ENCODE measurements at places on chromosomes 6 and 20.

DNA sequence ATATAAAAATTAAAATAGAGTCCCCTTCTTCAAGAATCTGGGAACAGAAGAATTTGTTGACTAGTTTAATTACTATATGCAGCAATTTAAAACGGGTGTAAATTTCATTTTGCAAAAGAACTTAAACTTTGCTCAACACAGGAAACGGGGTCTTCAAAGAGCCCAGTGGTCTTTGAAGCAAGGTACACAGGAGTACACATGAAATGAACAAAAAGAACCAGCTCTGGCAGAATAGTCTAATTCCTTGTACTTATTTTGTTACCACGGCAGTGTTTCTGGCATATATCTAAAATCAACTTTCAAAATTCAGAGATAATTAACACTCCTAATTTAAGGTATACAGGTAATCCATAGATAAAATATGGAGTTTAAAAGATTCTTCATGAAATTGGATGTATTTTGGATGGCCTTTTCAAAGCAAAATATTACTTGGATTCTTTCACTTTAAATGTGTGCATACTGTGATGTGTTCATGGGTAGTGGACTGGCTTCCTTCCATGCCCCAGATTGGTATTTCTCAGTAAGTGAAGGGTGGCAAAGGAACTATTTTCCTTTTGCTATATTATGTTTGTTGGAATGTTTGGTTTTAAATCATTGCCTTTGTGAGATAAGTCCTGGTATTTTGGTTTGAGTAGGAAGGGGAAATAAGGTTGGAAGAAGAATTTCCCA is 96.8 kb upstream of the THEMIS start:
- DNase-seq = no peak

DNA sequence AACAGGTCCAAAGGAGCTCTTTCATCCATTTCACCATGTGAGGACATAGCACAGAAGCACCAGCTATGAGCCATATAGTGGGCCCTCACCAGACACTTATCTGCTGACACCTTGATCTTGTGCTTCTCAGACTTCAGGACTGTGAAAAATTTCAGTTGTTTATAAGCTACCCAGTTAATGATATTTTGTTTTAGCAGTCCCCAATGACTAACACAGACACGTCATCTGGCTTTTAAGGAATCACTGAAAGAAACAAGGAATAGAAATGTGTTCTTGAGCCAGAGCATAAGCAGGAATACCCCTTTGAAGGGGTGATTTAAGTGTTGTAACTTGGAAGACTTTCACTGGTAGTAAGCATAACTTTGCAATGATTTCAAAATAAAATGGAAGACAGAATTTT is 214.7 kb upstream of the PTCHD4 start:
- DNase-seq = no peak

- DNase-seq = no peak
Measured at GRCh38 chr6:33313709-33314514, at the start of gene TAPBP. TSS of gene TAPBP (minus strand) at chr6:33314078. CDS start at chr6:33314041, 37 bp downstream.

DNA sequence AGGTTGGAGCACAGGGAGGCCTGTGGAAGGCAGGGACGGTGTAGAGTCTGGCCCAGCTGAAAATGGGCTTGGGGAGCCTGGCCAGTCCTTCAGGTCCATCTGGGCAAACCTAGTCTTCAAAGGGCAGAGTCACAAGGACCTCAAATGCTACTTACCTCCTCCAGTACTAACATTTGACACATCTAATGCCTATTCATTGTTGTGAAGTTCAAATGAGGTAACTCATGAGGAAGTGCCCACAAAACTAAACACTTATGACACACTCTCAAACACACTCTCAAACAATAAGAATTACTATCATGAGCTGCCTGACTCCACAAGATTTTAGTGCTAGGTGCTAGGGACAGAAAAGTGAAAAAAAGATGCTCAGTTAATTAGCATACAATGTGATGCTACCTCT is 27.1 kb downstream of the DAAM2 start:
- DNase-seq = no peak

- DNase-seq = no peak
Measured at GRCh38 chr6:109074133-109074415, 20.6 kb downstream of the SESN1 start.

GRCh38 chr20:51348876-51349275 is 193.6 kb downstream of the NFATC2 start:
- DNase-seq = no peak

GRCh38 chr6:10854922-10855632 is 16.7 kb upstream of the MAK start:
- no peak for DNase-seq

GRCh38 chr6:131197716-131198115 is 62.4 kb downstream of the AKAP7 start:
- no peak for DNase-seq

- no peak for DNase-seq
Measured at GRCh38 chr6:32668226-32668747, 1.8 kb upstream of the HLA-DQB1 start.

DNA sequence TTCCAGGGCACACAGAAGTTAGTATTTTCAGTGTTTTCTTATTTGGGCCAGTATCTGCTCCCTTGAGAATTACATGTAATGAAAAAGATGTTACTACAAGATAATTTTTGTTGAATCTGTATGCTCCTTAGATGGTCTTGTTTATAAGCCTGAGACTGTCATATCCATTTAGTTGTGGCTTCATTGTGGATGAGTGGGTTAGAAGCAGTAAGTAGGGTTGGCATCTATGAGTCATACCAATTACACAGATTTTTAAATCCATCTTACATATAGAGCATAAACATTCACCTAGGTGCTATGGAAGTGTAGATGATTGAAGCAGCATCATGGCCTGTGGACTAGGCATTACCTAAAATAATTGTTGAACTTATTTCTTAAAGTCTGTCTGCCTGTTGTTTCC is 13.5 kb upstream of the BAG2 start:
- DNase-seq = no peak

- DNase-seq = no peak
Measured at GRCh38 chr6:119148825-119149525, 70.5 kb upstream of the FAM184A start.

- DNase-seq = no peak
Measured at GRCh38 chr20:20215976-20216727, 151.8 kb upstream of the INSM1 start.

DNA sequence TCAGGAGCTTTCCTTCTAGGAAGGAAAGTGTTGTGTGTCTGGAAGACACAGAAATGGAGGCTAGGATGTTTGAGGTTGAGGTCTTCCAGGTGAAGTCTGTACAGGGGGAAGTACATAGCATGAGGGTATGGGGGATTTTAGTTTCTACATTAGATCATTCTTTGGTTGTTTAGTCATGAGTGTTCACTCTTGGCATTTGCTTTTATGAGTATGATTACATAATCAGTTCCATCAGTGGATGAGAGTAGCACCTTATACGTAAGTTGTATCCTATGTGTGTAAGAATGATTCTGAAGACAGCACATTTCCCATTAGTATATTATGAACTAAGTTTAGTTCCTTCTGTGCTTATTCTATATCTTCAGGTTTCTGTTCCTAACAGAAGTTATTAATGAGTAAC is 1.9 kb downstream of the CDYL start:
- DNase-seq = no peak

- DNase-seq = peak; percentile 34
Measured at GRCh38 chr20:22921595-22922421, 113.3 kb upstream of the SSTR4 start.

- DNase-seq = no peak
Measured at GRCh38 chr6:162325826-162326225, 401.7 kb downstream of the PRKN start.
